ENCODE measurements at places on chromosomes 7 and 10. TPM values are rescaled to one million over a fixed set of nuclear protein-coding genes. Genes with fewer than 3 reads are reported as not detected.

GRCh38 chr10:74150204-74150989 is at the start of gene AP3M1:
AP3M1 (minus strand) TSS chr10:74150828; CDS start chr10:74138379, 12,449 bp downstream.
- no peak for DNase-seq

DNA sequence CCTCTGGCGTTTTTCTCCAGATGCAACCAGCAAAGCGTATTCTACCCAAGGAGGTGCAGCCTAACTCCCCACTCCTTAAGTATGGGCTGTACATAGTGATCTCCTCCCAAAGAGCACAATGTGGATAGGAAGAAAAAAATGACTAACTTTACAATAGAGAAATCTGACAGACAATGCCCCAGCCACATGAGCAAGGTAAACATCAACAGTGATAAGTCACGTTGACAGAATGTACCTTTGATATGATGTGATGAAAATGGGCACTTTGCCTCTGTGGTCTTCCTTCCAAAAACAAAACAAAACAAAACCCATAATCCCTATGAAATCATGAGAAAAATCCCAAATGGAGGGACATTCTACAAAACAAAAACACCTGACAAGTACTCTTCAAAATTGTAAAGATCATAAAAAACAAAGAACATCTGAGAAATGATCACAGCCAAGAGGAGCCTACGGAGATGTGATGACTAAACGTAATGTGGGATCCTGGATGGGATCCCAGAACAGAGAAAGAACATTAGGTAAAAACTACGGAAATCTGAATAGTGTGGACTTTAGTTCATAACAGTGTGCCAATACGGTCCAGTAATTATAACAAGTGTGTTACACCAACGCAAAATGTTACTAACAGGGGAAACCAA is 50.6 kb downstream of the ABLIM1 start:
- no peak for DNase-seq

DNA sequence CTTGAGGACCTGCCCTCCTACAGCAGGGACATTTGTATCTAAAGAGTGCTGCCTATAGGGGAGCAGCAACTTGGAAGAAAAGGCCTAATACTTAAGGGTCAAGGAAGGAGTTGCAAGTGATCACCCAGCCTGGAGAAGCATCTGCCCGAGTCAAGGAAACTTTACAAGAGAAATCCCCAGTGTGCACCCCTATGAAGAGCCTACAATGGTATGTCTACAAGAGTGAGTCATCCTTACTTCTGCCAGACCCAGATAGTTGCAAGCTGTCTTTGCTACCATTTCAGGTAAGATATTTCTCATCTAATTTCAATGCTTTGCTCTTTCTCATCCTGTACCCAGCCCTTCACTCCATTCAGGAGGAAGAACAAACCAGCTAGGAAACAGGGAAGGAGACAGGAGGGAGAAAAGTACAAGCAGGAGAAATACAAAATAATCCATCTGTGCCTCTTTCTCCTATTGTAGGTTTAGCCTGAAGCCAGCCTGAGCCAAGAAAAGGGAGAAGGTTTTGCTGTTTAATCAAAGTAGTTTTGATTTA is 34.4 kb upstream of the AGR3 start:
- DNase-seq: peak; percentile 63

RPP38 gene
- 20.8 TPM for polyA plus RNA-seq

STEAP1 gene
- 10.1 TPM for polyA plus RNA-seq

DNA sequence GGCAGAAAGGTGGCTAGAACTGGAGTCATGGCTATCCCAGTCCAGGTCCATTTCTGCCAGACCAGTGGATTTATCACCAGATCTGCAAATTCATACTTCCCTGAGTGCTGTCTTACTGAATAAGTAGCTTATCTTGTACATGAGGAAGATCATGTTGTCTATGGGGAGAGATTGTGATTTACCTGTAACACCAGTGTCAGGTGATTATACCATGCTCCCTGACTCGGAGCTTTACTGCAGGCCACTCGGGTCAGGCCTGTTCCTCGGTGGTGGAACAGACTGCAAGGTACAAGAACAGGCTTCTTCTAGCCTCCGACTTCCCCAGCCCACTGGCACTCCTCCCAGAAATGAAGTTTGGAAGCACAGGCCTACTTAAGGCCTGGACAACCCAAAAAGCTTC is 42.6 kb upstream of the DLG5 start:
- no peak for DNase-seq

- DNase-seq: no peak
These were observed 176.2 kb upstream of the SHH start for GRCh38 chr7:155988416-155988815.

GIMAP4 gene
- polyA plus RNA-seq: not detected

DNA sequence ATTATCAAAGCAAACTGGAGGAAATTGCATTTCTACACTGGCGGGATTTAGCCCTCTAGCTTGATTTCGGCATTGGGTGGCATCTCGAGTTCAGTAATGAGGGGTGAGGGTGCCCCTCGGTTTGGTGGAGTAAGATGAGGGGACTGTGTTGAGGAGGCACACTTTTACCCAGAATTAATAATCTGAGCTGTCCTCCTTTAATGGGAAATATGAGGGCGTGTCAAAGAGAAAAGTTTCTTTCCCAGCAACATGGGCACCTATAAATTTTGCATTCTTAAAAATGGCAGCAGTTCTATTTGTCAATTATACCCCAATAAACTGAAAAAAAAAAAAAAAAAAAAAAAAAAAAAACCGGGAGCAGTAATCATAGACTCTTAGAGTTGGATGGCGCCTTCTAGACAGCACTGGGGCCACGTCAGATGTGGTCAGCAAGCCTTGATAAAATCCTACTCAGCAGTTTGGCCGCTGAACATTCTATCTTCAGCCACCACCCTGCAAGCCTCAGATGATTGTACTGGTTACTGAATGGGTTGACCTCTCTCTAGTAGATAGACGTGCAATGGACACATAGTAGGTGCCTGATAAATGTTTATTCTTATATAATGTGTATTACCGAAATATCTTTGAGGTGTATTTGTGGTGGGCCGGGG is 931 bp downstream of the PAPSS2 start:
- DNase-seq: no peak

GRCh38 chr10:48770561-48771089 is 86.0 kb downstream of the WDFY4 start:
- no peak for DNase-seq

GRCh38 chr10:111455776-111456426 is 379.1 kb downstream of the ADRA2A start:
- no peak for DNase-seq

EXOC4 gene
- polyA plus RNA-seq: 73.8 TPM

ANKRD22 gene
- 0.05 TPM for polyA plus RNA-seq

DNA sequence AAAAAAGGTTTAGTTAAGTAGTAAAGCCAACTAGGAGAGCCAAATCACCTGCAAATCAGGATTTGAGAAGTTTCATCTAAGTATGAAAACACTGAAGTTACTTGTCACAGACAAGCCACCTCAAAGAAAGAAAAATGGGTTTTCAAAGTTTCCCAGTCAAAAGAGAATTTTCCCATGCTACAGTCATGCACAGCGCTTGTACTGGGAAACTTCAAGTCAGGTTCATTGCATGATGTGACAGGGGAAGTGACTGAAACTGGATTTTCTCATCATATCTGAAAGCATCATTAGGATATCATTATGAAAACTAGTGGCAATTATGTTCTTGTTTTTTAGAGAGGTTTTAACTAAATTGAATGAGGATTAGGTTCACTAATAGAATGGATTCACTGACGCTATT is 167.0 kb downstream of the SGMS1 start:
- DNase-seq: no peak

DNA sequence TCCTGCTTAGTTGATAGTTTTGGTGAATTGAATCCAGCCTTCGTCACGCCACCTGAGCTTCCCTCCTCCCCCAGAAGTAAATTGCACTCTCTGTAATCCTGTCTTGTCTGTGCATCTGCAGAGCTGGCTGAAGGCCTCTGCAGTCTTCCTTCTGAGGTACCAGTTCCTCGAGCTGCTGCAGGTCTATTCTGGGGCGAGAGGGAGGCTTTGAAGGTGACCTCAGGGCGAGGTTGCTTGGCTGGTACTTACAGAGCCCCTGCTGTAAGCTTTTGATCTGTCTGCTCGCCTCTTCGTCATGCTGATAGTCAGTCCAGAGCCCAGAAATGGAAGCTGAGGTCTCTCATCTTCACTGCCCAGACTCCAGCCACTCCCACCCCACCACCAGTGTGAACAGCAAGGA is 513.6 kb upstream of the FOXK1 start:
- DNase-seq: no peak

- peak; percentile 13 for DNase-seq
These were observed 70.7 kb downstream of the CABCOCO1 start for GRCh38 chr10:61733358-61733940.

NPC1L1 gene
- 0.42 TPM for polyA plus RNA-seq

- DNase-seq: no peak
These were observed 1.2 kb downstream of the NUP205 start for GRCh38 chr7:135558881-135559280.

DNA sequence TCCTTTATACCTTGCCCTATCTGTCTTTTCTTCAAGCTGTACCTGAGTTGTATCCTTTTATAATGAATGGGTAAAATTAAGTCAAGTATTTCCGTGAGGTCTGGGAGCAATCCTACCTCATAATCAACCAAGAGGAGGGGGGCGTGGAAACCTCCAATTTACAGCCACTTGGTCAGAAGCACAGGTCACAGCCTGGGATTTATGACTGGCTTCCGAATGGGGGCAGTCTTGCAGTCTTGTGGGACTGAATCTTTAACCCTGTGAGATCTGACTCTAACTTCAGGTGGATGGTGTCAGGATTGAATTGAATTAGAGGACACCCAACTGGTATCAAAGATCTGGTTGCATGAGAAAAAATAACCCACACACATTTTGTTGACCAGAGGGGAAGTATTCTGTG is 23.5 kb upstream of the KCNMA1 start:
- no peak for DNase-seq

DNA sequence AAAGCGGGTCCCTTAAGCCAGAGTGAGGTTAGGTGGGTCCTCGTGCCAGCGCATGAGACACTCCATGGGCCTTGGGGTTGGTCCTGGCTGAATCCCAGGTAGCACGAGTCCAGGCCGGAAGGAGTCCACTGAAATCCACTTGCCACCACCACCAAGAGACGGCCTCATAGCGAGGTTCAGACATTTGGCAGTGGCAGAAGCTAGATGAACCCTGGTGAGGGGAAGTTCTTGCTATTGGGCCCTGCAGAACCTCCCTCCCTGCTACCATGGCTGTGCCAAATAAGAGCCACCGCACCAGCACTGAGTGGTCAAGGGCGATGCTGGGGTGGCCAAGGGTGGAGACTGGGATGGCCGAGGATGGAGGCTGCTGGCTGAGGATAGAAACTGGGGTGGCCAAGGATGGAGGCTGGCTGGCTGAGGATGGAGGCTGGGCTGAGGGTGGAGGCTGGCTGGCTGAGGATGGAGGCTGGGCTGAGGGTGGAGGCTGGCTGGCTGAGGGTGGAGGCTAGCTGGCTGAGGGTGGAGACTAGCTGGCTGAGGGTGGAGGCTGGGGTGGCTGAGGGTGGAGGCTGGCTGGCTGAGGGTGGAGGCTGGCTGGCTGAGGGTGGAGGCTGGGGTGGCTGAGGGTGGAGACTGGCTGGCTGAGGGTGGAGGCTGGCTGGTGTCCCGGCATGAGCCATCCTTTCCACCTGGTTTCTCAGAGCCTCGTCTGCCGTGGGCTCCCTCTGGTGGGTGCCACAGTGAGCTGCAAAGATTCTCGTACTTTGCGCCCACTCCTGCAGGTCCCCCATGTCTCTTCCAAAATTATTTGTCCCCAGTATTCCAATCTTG is 88.2 kb downstream of the ELFN1 start:
- DNase-seq: no peak

- DNase-seq: no peak
These were observed 85.6 kb upstream of the SHH start for GRCh38 chr7:155897758-155898386.

DNA sequence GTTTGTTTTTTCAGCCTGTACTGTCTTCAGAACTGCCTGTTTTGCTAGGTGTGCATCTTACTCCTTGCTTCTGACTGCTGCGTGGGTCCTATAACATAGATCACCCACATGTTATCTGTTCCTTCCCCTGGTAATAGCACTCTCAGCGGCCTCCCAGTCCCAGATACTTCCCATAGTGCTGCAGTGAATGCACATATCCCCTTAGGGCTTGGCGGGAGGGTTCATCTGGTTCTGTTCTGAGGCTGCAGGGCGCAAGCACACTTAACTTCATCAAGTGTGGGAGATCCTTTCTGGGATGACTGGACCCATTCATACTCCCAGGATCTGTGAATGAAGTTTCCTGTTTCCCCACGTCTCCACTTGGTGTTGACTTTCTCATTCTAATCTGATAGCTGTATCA is 90.7 kb downstream of the CELF2 start:
- no peak for DNase-seq

ZNF425 gene
- 1.8 TPM for polyA plus RNA-seq

CYP2E1 gene
- 1.1 TPM for polyA plus RNA-seq

GRCh38 chr7:45687721-45688120 is 113.6 kb downstream of the ADCY1 start:
- no peak for DNase-seq

- DNase-seq: no peak
These were observed 113.8 kb downstream of the PRPF18 start for GRCh38 chr10:13700473-13701144.

PSPH gene
- 66.0 TPM for polyA plus RNA-seq

DNA sequence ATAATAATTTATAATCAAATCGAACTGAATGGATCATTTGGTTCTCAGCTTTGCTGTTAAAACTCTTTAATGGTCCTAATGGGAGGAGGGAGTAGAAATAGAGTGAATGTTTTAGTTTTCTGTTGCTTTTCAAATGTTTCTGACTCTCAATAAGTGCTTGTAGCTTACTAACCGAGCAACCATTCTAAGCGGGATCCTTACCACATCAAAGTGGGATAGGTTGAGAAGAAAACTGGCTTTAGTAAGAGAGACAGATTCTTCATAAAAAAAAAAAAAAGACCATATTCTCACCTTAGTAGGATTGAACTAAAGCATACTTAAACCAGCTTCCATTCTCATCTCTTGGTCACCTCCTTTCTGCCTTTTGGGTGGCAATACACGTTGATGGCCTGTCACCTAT is 584.2 kb downstream of the AUTS2 start:
- DNase-seq: no peak

- DNase-seq: no peak
These were observed 85.9 kb downstream of the FAM204A start for GRCh38 chr10:118256209-118256608.

- DNase-seq: no peak
These were observed at the start of gene COBL for GRCh38 chr7:51316666-51317581. COBL (minus strand) TSS chr7:51316809; CDS start chr7:51316633, 176 bp downstream.

GRCh38 chr7:47351233-47352154 is 230.4 kb downstream of the TNS3 start:
- DNase-seq: no peak

- peak; percentile 37 for DNase-seq
These were observed 682.8 kb downstream of the MAGI2 start for GRCh38 chr7:78770422-78771410.

- no peak for DNase-seq
These were observed 573.4 kb downstream of the ETV1 start for GRCh38 chr7:13416071-13416470.

DNA sequence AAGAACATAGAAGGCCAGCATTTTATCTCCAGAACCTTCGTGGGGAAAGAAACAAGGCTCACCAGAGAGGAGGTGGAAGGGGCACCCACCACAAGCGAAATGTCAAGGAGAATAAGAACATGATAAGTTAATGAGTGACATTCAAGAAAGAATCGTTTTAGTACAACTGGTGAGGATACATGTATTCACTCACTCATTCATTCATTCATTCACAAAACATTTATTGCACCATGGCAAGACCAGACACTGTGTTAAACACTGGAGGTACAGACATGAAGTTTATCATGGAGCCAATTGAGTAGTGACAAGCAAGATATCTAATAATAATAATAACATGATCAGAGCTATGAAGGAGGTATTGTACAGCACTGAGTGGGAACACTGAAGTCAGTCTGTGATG is 1.7 kb upstream of the ZNRF2 start:
- DNase-seq: no peak

- no peak for DNase-seq
These were observed 6.5 kb downstream of the WDR91 start for GRCh38 chr7:135204876-135205275.

GAD2 gene
- polyA plus RNA-seq: not detected

Data from AG04450 (cell line).